ENCODE measurements at places on chromosomes 2 and 18.

DNA sequence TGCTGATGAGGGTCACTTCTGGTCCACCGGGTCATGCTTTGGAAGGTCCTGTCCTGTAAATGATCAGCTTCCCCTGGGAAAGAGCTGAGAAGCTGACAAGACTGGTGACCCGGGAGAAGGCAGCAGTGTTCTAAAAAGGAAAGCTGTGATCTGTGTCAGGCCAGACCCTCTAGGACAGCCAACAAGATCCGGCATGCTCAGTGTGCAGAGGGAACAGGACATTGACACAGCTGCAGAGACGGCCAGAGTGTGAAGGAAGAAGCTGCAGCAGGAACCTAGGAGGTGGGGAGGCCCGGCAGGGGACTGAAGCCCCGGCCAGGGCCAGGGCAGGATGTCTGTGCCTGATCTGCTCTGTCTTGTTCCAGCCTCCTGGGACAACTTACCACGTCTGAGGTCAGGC lies 372.7 kb upstream of the ID2 start:
- DNase-seq, result no peak

DNA sequence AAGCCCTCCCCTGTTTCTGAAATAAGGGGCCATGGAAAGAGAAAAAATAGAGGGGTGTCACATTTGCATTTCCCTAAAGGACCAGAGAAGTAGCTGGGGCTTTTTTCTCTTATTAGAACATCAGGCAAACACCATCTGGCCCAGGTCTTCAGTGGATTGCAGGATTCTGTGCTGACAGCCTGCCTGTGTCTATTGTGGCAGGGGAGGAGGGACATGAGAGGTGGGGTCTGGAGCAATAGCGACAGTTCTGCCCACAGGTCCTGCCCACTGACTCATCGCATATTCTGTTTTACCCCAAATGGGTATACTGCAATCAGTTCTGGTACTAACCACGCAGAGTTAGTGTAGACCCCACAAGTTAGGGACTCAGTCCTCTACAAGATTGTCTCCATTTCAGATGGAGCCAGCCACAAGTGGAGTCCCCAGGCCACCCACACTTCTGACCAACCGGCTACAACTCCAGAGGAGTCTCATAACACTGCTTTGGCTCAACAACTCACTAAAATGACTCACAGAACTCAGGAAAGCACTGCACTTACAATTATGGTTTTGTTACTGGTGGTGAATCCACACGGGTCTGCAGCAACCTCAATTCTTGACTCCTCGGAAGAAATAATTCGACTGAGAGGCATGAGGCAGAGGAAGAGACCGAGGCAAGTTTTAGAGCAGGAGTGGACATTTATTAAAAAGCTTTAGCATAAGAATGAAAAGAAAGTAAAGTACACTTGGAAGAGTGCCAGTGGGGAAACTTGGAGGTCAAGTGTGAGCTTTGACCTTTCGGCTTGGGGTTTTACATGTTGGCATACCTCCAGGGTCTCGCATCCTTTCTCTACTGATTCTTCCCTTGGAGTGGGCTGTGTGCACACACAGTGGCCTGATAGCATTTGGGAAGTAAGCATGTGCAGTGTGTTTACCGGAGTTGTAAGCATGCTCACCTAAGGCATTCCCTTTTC lies 146.4 kb upstream of the SPATS2L start:
- DNase-seq, result peak; percentile 64

GRCh38 chr2:148876202-148876594 lies 1.2 kb downstream of the KIF5C start:
- DNase-seq, result no peak

GRCh38 chr18:7139409-7139808 lies 21.8 kb upstream of the LAMA1 start:
- DNase-seq, result no peak

GRCh38 chr2:168336786-168337388 lies 89.5 kb upstream of the STK39 start:
- peak; percentile 16 for DNase-seq

All from HT1080 (cell line).